ENCODE measurements at places on chromosomes 4 and X.

- DNase-seq = no peak
These were observed 496.5 kb upstream of the LCORL start for GRCh38 chr4:18518098-18518497.

GRCh38 chr4:40918330-40918729, 168.6 kb downstream of the NSUN7 start:
- DNase-seq = no peak

- no peak for DNase-seq
These were observed 42.6 kb downstream of the GASK1B start for GRCh38 chr4:158130204-158130603.

DNA sequence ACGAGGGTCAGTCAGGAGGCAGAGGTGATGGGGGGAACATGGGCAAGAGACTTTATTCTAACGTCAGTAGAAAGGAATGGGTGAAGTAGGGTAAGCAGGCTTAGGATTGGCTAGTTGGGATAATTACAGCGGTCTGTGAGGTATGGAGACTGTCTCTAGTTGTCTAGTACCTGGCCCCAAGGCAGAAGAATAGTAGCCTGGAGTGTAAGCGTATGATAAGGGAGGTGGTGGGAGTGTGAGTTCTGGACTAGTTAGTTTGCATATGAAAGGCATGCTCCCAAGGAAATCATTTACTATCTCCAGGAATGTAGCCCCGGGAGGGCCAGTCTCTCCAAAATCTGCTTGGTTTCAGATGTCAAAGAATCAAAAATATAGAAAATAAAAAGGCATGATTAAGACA, 219.6 kb upstream of the ANXA3 start:
- no peak for DNase-seq

- DNase-seq = no peak
These were observed 16.2 kb upstream of the S100G start for GRCh38 chrX:16633754-16634153.

- no peak for DNase-seq
These were observed 102.5 kb downstream of the LARP7 start for GRCh38 chr4:112739442-112739841.

DNA sequence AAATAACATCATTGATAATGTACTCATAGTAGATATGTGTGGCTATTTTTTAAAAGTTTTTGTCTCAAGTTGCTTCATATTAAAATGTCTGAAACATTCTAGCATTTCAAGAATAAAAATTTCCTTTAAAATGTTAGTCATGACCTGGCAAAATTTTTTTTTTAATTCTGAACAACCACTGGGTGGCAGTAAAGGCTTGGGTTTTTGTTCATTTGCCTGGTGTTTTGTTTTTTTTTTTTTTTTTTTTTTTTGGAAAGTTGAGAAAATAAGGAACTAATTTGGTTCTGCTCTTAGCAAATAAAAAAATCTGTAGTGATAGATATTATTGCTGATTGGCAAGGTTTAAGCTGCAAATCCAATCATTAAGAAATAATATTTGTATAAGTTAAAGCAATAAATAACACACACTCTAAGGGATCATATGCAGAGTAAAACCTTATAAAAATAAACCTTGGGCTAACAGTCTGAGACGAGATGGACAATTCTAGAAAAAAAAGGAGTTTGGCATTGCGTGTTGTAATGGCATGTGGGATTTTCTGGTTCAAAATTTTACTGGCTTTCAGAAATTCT, 81.4 kb downstream of the CEP44 start:
- peak; percentile 34 for DNase-seq

- no peak for DNase-seq
These were observed 324.7 kb downstream of the C4orf33 start for GRCh38 chr4:129420637-129421036.

DNA sequence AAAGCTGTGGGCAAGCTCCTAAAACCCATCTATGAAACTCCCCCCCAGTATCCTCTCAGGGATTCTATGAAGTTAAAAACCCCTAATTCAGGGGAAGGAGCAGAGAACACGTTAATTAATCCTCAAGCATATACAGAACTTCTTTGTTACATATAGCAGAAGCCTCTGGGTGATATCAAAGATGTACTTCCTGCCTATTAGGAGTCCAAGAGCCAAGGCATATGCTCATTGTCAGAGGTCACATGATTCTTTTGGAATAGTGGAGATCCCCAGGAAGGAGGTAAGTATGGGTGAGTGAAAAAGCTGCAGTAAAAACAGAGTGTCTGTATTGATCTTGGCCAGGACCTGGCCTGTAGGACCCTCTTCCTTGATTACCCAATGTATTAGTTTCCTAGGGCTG, 2.9 kb upstream of the SPARCL1 start:
- no peak for DNase-seq

DNA sequence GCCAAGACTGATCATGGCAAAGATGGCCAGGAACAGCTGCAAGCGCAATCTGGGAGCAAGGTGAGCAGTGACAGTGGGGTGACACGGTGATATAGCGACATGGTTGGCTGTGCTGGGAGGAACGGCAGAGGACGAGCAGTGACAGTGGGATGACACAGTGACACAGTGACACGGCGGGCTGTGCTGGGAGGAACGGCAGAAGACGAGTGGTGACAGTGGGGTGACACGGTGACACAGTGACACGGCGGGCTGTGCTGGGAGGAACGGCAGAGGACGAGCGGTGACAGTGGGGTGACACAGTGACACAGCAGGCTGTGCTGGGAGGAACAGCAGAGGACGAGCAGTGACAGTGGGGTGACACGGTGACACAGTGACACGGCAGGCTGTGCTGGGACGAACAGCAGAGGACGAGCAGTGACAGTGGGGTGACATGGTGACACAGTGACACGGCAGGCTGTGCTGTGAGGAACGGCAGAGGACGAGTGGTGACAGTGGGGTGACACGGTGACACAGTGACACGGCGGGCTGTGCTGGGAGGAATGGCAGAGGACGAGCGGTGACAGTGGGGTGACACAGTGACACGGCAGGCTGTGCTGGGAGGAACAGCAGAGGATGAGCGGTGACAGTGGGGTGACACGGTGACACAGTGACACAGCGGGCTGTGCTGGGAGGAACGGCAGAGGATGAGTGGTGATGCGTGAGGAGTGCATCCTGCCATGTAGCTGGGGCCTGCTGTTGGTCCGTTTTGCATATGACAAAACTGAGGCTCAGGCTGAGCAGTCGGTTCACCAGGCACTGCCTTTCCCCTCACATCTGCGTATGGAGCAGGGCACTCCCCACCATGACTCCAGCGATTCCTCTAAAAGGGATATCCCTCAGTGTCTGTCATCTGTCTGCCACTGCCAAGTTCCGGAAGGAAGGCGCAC, 36.0 kb upstream of the MXD4 start:
- no peak for DNase-seq

- DNase-seq = no peak
These were observed 91.0 kb downstream of the IL15 start for GRCh38 chr4:141727420-141727819.

DNA sequence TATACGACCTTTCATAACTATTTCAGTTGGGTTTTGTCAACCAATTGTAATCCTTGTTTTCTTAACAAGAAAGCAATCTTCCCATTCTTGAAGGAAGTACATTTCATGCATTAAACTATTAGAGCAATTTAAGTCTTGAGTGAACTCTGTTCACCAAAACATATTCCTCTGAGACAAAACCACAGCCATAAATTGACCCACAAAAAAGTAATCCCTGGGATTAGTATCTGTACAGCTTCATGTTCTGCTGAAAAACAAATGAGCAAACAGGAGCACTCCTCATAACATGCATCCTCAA, 207.0 kb upstream of the PDE5A start:
- no peak for DNase-seq

DNA sequence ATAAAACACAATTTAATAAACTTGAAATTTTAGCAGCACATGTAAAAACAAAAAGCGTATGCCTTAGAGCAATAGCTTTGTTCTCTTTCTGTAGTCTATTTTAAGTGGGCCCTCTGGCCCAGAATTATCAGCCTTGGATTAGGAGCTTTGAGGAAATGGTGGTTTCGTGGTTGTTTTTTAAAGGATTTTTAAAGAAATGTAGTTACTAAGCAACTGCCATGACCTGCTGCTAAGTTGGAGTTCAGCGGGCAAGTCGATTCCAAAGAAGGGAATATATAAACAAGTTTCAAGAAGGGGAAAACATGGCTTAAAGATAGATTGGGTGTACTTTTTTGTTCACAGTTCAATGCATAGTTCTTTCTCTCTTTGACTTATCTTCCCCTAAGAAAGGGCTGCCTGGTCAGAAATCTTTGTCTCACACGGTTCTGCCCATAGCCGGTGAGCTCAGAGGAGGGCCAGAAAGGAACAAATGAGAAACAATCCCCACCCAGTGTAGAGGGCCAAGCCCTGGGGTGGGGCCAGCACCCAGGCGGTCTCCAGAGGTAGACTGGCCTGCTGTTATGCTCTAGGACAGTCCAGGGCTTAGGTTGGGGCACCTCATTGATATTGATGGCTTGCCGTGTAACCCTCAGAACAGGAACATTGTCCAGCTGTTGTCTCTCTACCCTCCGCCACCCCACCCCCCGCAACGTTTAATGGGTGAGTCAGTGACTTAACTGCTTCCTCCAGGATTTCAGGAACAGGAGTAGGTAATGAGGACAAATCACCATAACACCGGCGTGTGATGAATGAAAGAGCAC, 32.5 kb downstream of the DLG3 start:
- DNase-seq = no peak

DNA sequence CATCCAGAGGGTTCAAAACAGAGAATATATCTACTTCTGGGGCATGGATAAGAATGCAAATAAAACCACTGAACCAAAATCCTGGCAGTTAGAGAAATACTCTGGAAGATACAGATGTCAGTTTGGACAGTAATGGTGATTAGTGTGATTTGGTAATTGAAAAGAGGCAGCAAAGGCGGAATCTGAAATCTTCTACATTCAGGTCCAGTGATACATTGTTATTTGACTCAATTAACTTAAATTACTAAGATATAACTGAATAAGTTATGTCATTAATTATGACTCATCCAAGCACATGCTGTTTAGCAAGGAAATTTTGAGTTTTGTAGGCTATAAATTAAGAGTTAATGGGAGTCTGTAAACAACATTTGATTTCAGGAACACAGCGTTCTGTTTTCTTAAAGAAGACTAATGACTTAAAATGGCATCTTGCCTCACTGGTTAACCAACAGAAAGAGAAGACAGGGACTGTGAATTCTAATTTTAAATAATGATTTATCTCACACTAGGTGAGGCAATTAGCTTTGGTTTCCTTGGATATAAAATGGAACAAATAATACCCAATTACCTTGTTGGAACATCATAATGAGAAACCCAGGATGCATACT, 937.1 kb downstream of the PDHA2 start:
- no peak for DNase-seq
